HCT116 (cell line): ENCODE measurements at places on chromosomes 4 and X. TPM values are rescaled to one million over a fixed set of nuclear protein-coding genes. Genes with fewer than 3 reads are reported as not detected.

DNA sequence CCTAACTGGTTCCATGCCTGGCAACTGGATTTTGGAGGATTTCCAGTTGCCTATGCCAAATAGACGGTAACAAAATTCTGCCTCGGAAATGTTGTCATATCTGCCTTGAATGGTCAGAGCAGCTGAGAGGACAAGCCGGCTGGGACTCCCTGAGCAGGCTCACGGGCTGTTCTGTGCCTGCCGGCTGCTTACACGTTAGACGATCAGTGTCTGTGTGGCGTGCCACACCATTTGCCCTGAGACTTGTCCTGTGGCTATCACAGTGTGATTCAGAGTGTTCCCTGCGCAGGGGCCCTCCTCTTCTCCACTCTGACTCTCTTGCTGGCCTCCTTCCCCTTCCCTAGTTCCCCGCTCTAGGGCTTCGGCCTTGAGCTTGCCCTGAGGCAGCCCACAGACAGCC is 42.4 kb downstream of the RAI2 start:
- no peak for DNase-seq

DNA sequence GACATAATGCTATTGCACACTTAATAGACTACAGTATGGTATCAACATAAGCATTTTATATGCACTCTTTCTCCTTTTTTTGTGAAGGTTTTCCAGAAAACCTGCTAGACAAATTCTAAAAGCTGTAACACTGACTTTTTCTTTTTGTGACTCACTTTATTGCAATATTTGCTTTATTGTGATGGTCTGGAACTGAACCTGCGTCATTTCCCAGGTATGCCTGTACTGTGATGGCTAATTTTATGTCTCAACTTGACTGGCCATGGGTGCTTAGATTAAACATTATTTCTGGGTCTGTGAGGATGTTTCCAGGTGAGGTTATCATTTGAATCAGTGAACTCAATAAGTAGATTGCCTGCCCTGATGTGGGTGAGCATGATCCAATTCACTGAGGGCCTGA is 35.5 kb upstream of the LAMP2 start:
- DNase-seq = no peak

DNA sequence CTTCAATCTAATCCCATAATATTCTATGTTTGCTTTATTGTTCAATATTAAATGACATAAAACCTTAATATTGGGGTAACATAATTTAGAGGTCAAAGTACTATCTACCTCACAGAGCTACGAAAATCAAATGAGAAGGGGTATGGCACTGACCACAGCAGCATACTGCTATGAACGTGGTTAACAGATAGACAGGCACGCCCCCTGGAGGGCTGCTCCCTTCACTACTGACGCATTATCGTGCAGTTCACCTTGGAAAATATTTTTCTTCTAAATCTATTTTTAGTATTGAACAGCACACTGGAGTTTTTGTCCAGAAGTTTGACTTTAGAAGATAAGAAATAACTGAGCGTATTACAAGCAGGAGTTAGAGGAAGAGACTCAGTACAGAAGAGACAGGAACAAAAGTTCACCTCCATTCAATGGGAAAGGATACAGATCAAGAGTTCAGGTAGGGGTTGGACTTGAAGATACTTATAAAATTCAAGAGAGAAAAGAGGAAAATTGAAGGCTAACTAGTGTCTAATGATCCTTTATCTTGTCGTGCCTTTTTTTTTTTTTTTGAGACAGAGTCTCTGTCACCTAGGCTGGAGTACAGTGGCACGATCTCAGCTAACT is 22.7 kb downstream of the MAP9 start:
- DNase-seq = peak; percentile 51

GRCh38 chrX:53362449-53362848 is 60.0 kb downstream of the SMC1A start:
- DNase-seq = no peak

CRLF2 gene
- 0.34 TPM for total RNA-seq

UXT gene
- total RNA-seq = 106 TPM

PLCXD1 gene
- 26.3 TPM for total RNA-seq

CFAP47 gene
- not detected for total RNA-seq

PGAM4 gene
- total RNA-seq = not detected
